ENCODE measurements at places on chromosomes 7 and 10.

- no peak for DNase-seq
Observed at GRCh38 chr7:128102490-128103291, 71.5 kb upstream of the LRRC4 start.

GRCh38 chr10:120336911-120337540, 120.0 kb upstream of the PLPP4 start:
- DNase-seq, result no peak

DNA sequence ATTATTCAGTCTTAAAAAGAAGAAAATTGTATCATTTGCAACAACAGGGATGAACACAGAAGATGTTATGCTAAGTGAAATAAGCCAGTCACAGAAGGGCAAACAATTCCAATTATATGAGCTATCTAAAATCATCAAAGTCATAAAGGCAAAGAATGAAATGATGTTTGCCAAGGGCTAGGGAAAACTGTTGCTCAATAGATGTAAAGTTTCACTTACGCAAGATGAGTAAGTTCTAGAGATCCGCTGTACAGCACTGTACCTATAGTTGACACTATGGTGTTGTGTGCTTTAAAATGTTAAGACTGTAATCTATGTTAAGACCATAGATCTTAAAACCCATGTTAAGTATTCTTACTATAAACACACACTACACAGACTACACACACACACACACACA, 904.6 kb upstream of the LRRN3 start:
- no peak for DNase-seq

DNA sequence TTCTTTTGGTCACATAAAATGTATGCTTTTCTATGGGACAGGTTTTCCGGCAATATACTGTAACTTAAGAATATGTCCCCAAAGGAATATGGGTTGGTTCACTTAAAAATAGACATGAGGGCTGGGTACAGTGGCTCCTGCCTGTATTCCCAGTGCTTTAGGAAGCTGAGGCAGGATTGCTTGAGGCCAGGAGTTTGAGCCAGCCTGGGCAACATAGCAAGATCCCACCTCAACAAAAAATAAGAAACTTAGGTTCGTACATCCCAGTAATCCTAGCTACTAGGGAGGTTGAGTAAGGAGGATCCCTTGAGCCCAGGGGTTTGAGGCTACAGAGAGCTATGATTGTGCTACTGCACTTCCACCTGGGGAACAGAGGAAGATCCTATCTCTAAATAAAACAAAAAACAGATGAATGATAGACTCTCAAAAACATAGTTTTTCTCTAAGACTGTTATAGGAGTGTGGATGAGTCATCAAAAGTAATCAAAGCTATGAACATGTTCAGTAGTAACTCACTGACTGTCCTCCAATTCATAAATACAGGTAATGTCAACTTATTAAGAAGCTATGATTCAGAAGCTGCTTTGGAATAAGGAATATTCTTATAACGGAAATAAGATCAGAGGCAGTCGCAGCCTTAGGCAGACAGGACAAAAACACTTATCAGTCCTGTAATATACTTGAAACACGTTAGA, 2.6 kb upstream of the SEC31B start:
- DNase-seq, result no peak

- no peak for DNase-seq
Observed at GRCh38 chr10:92119340-92119739, 171.5 kb downstream of the CPEB3 start.

GRCh38 chr7:29299086-29299485, 104.5 kb downstream of the CHN2 start:
- no peak for DNase-seq

GRCh38 chr7:140521421-140521820, 42.1 kb upstream of the MKRN1 start:
- DNase-seq, result no peak

GRCh38 chr10:16857419-16857818, 40.2 kb upstream of the RSU1 start:
- no peak for DNase-seq

Measured in cortex of kidney (tissue), 1 donor.